ENCODE measurements at places on chromosomes 12 and 14.

DNA sequence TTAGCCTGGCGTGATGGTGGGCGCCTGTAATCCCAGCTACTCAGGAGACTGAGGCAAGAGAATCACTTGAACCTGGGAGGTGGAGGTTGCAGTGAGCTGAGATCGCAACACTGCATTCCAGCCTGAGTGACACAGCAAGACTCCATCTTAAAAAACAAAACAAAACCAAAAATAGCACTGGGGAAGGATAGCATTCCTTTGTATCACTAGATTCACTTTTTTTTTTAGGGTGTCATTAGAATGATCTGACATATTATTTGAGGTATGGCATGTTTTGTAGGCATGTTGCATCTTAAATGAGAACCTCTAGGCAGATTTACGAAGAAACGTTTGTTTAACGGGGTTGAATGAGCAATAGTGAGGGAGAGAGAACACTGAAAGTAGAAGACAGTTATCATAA, 16.8 kb upstream of the FAR2 start:
- DNase-seq, result no peak

GRCh38 chr12:47236109-47236714, 156.5 kb upstream of the AMIGO2 start:
- DNase-seq, result no peak

DNA sequence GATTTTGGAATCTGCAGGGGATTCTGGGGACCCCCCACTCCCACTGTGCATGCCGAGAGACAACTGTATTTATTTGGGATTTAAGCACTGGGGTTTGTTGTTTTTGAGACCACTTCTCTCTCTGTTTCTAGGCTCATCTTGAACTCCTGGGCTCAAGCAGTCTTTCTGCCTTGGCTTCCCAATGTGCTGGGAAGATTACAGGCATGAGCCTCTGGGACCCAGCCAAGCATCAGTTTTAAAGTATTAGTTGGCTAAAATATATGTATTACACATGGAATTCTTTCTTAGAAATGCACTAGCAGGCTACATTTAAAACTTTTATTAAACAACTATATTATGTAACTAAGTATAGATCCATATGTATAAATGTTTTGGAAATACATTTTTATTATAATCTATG, 78.3 kb downstream of the AEBP2 start:
- no peak for DNase-seq

DNA sequence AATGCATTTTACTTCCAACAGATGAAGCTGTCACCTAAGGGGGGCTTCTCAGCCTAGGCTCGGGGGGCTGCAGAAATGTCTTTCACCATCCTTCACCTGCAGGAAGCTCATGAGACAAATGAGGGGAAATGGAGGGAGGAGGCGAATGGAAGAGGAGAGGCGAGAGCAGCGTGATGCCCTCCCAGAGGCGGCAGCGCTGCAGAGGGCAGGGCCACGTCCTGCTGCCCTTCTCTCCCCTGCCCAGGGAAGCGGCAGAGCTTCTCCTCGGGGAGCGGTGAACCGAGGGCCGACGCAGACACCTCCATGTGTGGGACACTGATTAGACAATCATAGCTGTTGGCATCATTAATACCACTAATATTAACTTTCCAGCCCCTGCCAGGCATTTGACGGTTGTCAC, 78.3 kb downstream of the SERPINA3 start:
- DNase-seq, result no peak

GRCh38 chr12:120872487-120872886, 31.7 kb downstream of the SPPL3 start:
- DNase-seq, result no peak

DNA sequence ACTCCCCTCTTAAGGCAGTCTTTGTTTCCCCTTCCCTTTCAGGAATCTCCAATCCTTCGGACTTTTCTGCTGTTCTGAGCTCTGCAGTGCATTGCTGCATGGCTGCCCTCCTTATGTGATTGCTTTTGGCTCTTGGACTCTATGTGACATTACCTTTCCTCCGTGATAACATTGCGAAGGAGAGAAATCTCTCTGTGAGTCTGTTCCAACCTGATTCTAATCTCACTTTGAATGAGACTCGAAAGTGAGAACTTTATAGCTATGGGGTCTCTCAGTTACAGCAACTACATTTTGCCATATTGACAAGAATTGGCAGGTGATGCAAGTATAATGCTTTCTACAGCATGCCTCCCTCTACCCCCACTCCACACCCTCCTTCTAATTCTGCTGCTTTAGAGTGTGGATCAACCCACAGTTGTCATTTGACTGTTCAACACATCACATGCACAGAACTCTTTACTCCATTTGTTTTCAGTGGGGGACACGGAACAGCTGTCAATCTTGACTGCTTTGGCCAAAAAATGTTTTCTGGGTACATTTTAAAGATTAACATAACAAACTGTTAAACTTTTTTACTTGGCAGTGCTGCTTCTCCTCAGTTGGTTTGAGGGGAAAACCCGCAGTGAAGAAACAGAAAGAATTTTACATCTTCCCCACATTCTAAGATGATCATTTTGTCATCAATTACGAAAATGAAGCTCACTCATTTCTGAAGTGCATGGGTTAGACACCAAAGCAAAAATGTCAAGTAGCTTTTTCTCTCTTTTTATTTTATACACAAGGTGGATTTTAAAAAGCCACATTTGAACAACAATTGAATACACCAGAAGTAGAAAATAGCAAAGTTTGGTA, 125.5 kb upstream of the RMST start:
- no peak for DNase-seq

DNA sequence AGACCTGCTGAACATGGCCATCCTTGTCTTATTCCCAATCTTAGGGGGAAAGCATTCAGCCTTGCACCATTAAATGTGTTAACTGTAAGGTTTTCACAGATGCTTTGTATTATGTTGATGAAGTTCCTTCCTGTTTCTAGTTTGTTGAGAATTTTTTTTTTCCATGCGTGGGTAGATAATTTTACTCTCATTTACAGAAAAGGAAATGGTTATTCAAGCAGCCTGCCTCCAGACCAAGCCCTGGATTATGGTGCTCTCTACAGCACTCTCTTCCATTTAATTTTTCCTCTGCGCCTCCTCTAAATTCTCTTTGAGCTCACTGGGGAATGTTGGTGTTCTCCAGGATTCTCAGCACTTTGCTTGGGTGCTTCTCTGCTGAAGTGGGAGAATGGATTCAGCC, 179.3 kb upstream of the PZP start:
- DNase-seq, result no peak

DNA sequence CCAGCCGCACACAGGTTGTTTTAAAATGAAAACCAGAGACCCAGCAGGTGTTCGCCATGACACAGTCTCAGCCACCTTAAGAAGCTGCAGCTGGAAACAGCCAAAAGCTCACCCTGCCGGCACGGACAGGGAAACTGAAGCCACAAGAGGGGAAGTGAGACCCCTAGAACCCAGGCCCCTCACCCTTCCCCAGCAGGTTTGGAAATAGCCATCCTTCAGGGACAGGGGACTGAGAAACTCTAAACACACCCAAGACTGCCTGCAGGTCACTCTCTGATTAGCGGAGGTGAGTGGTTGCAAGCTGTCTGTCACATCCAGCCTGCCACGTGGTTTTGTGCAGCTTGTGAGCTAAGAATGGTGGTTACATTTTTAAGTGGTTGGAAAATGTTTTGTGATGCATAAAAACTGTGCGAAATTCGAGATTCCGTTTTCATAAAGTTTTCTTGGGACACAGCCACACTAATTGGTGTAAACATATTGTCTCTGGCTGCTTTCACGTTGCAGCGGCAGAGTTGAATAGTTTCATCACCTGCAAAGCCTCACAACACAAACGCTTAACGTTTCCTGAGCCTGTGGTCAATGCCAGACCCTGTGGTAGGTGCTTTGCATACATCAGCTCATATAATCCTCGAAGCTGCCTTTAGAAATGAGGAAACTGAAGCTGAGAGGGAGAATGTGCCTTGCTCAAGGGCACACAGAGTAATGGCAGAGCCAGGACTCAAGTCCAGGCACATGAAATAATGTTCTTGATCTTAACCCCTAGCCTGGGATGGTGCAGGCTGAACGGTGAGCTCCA, 1.7 kb upstream of the SELPLG start:
- no peak for DNase-seq

DNA sequence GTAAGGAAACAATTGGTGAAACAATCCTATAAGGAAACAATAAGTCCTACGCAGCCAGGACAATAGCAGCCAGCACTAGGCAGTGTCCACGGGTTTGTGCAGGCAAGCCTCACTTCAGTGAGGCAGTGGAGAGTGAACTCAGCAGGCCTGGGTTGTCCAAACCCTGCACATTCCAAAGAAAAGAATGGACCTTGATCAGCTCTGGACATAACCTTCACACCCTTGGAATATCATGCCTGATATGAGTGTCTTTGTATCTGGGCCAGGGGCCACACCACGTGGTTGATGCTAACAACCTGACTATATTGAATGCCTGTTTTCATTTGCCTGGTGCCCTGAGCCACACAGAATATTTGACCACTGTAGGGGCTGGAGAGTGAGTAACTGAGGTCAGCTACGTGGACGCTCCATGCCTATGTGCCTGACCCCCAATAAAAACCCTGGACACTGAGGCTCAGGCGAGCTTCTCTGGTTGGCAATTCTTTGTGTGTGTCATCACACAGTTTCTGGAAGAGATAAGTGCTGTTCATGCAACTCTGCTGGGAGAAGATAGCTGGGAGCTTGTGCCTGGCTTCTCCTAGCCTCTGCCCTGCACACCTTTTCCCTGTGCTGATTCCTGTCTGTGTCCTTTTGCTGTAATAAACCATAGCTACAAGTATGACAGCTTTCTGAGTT, 81.4 kb upstream of the NCOR2 start:
- DNase-seq, result no peak

DNA sequence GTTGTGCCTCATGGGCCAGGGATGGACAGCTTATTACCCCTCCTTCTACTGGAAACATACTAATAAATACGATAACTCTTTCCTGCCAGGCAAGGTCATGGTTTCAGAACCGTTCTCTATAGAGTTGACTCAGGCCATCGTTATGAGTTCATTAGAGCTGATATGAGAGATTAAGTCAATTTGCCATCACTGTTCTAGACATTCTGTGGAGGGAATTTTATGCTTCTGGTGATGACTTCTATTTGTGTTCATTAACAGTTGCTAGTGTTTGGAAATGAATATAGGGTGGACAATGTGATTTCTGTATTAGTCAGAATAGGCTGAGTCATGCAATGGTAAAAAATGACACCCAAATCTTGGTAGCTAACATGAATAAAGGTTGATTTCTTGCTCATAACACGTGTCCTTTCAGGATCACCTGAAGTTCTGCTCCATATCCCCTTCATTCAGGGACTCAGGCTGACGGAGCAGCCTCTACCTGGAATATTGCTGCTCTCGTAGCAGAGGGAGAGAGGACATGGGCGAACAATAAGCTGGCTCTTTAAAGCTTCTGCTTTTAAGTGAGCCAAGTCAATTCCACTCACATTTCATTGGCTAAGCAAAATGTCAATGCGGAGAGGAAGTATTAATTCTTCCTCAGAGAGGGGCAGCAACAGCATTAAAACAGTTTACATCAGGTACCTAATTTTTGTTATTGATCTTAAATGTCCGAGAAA, 18.5 kb upstream of the TBPL2 start:
- no peak for DNase-seq

GRCh38 chr12:47164116-47164515, 84.4 kb upstream of the AMIGO2 start:
- DNase-seq, result no peak

DNA sequence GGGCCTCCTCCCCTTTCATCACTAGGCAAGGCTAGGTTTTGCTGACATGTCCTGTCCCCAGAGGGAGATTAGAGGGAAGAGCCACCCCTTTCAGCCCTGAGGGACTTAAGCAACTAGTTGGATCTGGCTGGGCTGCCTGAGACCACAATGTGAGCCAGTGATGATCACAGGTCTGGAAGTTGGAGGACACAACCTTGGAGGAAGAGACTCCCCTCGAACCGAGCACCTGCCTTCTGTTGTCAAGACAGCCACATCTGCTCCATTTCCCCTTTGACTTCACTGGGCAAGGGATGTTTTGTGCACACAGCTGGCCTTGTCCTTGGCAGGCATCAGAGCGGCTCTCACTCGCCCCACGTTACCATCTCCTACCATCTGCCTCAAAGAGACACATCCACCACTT, 31.4 kb downstream of the MVK start:
- DNase-seq, result no peak

DNA sequence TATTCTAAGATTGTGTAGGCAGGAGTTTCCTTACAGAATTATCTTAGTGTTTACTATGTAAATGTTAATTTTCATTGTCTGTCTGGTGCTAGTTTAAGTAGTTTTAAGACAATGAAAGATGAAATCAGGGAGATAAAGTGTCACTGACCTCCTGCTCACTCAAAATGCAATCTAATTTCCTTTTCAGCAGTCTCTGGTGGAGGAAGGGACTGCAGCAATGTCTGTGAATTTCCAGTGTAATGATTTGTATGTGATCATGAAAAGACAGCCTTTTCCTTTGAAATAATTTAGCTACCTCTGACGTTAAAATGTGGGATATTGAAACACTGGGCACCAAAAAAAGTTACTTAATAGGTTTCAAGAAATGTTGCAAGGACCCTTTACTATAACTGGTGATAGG, 779.7 kb upstream of the FLRT2 start:
- DNase-seq, result no peak

DNA sequence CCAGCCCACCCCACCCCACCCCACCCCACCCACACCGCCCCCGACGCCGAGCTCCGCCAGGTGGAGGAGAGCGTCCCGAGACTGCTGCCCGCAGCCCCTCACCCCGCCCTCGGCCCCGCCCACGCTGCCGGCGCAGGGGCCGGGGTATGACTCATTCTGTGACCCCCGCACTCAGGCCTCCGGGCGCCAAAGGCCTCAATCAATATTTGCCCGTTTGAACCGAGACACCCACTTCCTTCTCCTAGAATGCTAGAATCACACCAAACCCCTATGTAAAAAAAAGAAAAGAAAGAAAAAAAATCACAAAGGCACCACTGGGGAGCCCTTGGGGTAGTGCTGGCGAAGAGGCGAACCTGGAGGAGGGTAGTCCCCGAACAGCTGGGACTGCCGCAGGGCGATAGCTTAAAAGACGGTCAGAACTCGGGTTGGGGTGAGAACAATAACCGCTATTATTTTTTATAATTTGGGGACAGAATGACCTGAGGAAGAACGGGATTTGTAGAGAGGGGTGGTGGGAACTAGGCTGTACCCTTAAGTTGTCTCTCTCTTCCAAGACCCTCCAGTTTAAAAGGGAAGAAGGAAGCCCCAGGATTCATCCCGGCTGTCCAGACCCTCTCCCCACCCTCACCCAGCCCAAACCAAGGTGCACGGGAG, 894 bp downstream of the KRT8 start:
- DNase-seq, result no peak
